ENCODE measurements at places on chromosomes 5 and 9.

GRCh38 chr5:62707131-62707530, 128.5 kb downstream of the LRRC70 start:
- DNase-seq, result no peak

GRCh38 chr9:28050046-28050445, 476.8 kb upstream of the C9orf72 start:
- DNase-seq, result no peak

- DNase-seq, result no peak
Measured at GRCh38 chr9:3804103-3804502, 278.3 kb upstream of the RFX3 start.

DNA sequence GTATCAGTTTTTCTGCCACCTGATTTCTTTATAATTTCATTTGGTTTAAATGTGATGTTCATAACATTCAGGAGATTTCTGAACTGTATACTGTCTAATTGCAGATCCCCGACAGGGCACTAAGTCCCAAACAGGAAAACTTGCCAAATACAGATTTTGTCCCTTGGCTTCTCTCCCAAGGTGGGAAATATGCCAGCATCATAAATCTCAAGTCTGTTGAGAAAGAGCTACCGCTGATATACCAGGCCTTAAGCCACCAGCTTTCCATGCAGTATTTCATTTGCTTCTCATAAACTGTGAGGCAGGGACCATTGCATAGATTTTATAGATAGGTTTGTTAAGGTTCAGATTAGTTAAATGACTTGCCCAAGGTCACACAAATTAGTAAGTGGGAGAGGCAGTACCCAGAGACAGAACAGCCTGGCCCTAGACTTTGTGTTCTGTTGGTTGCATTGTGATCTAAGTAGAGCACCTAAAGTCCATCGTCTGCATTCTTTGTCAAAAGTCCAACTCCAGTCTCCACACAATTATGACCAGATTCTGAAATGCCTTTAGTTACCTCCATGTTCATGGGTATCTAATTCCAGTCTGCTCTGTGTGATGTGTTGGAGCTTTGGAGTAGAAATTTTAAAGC, 16.2 kb downstream of the GPR21 start:
- DNase-seq, result no peak

- no peak for DNase-seq
Measured at GRCh38 chr5:180154821-180155364, 54.1 kb downstream of the RASGEF1C start.

GRCh38 chr5:137665678-137666460, 70.0 kb downstream of the KLHL3 start:
- DNase-seq, result peak; percentile 40

DNA sequence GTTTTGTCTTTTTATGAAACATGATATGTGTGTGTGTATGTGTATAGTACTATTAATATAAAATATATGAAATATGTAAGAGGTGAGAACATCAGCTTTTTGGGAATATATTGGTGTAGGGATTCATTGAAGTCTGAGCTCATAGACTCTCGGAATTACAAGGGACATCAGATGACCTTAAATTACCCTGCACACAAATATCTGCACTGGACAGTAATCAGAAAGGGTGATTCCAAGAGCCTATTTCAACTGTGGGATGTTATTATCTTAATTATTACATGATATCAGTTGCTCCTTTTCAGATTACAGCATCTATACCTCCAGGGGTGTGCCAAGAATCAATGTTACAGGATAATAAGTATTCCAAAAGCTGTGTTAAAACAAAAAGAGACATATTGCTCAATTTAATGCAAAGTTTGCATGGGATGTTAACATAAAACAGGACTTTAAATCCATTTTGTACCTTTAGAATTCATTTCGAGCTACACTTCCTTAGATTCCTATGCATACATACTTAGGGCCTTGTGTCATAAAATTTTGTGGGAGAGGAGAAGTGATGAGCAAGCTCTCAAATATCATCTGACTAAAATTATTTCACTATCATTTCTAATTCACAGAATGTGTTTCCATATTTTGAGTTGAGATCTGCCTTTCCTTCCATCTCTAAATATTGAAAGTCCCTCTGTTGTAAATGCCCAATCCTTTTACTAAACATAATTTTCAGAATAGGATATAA, 365.2 kb downstream of the BRINP1 start:
- no peak for DNase-seq

DNA sequence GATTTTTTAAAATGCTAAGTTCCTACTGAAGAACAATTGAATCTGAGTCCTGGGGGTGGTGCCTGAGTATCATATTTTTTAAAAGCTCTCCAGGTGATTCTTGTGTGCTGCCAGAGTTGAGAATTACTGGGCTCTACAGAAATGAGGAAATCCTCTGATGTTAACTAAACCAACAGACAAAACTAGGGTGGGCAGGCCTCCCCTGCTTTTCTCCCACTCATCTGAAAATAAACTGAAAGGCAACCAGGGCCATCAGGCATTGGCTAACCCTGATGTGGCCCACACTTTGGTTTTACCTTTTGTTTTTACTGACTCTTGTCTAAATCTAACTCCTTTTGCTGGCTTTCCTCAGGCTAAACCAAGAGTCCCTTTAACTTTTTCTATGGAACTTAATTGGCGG, 13.3 kb upstream of the CTNNA1 start:
- DNase-seq, result no peak

DNA sequence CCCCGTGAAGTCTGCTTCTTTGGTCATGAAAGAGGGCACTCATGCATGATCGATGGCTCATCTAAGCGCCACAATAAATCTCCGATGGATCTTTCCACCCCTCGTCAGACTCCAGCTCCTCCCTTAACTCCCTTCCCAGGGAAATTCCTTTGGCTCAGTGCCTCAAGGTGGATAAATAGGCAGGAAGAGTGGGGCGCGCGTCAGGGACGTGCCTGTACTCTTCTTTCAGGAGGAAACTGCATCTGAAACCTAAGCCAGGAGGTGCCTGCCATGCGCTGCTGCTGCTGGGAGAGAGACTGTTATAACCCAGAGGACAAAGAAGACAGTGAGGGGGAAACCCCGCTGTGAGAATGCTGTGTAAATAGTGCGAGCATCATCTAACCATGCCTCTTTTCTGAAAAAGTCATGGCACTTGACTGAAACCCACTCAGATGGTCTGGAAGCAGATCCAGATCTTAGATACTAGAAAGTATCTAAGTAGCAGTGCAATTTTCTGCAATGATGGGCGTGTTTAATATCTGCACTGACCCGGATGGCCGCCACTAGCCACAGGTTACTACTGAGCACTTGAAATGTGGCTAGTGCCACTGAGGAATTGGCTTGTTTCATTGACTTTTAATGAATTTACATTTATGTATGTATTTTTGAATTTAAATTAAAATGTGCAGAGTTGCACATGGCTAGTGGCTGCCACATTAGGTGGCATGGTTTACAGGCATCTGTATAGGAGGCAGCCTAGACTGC, 120.3 kb upstream of the BASP1 start:
- no peak for DNase-seq

DNA sequence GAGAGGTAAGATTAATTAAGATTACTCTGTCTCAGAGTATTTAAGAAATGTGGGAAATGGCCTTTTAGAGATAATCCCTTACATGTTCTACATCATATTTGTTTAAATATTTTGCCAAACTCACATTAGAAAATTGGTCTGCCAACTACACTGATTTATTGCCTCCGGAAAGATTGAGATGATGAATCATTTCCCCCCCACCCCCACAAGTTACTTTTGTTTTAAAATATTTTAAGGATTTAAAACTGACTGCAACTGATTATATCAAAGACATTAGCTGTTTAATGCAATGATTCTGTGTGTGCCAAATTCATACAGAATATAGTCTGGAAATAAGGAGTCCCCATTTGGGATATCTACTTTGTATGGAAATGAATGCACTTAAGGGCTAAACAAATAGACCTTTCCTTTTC, 674.4 kb downstream of the PRR16 start:
- no peak for DNase-seq

DNA sequence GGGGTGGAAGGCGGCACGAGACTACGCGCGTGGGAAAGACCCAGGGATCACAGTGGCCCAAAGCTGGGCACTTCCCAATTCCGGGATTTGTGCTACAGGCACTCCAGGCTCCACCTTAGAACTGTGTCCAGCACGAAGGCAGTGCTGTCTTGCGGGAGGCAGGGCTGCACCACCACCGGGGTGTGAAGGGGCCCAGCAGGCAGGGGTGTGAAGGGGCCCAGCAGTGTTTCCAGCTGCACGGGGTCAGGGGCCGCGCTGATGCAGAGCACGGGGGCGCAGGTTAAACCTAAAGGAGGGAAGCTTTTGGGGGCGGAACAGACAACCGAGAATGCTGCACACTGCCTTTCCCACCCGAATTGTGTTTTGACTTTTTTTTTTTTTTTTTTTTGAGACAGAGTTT, 1.1 kb upstream of the PDCD6 start:
- DNase-seq, result no peak

- DNase-seq, result no peak
Measured at GRCh38 chr5:97420646-97421045, 237.6 kb upstream of the RIOK2 start.

DNA sequence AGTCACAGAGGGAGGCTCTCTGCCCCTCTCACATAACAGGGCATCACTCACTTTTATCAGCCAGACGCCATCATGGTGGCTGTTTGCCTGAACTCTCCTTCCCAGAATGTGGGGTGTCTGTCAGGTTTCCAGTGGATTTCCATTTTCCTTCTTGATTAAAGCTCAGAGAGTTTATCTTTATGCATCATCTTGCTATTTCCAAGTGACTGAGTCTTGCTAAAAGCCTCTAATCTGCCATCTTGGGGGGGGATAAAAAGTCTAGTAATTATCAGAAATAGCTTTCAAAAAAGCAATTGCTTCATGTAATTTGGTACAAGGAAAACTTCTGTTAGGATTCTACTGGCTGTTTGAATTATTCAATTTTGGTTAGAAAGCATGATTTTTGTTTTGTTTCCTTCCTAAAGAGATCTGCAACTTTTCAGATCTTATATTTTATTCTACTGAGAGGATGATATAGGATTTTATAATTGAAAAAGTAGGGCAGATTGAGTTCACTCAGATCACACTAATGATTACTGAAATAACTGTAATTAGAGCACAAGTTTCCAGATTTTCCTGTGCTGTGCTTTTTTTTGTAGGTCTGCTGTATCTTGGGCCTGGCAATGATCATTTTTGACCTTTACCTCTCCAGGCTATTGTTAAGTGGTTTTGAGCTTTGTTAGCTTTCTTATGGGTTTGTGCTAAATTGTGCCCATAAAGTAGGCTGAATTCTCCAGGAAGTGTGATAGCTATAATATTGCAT, 661.5 kb downstream of the TLE4 start:
- no peak for DNase-seq

- no peak for DNase-seq
Measured at GRCh38 chr9:81116340-81117137, 572.8 kb downstream of the TLE1 start.

DNA sequence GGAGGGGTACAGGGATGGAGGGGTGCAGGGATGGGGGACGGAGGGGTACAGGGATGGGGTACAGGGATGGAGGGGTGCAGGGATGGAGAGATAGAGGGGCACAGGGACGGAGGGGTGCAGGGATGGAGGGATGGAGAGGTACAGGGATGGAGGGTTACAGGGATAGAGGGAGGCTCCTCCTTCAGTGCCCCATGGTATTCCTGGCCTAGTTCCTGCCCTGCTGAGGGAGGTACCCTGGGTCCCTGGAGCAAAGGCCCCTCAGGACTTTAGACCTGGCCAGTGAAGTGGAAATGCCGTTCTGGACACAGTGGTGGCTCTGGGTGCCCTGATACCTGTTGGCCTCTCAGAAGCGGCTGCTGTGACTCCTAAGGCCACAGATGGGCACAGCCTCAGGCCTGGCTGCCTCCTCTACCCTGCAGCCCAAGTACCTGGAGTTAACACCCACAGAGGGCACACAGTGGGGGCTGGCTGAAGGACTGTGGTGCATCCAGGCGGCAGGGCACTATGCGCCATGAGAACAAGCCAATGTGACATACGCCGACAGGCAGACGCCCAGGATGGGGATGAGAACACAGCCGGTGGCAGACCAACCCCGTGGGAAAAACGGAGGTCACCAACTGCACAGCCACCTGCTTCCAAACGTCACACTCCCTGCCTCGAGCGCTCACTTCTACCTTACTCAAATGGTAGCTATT, 8.4 kb downstream of the PTGES2 start:
- DNase-seq, result no peak

DNA sequence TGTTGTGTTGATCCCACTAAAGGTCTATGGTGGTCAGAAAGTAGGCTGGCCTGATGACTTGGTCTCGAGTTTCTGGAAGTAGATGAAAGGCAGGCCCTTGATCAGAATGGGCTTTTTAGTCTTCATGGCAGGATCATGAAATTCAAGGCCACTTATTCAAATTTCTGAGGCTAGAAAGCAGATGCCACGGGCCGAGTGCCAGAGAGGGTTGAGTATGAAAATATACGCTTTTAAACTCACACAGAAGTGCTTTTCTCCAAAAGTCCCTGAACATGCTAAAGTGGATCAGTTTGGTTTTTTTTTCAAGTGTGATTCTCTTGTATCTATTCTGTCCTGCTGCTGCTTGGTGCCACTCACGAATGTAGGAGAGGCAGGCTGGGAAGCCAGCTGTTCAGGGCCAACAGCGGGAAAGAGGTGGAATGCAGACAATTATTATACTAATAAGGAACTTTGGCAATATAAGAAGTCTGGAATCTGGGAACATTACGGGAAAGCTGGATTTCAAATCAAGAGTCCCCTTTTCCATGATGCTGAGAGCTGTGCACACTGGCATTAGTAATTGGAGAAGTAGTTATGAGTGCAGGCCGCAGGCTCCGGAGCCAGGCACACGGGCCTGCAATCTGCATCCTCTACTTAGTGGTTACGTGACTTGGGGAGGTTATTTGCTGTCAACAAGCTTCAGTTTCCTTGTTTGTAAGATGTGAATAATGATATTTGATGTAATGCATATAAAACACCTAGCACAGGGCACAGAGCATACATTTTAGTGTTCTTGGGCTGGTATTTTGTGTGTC, 95.8 kb downstream of the LMNB1 start:
- no peak for DNase-seq

GRCh38 chr5:178198706-178199105, 5.6 kb upstream of the HNRNPAB start:
- DNase-seq, result no peak
